ENCODE measurements at places on chromosomes 16 and 17.

- no peak for DNase-seq
These were observed 497.7 kb upstream of the CDH11 start for GRCh38 chr16:65619606-65620005.

DNA sequence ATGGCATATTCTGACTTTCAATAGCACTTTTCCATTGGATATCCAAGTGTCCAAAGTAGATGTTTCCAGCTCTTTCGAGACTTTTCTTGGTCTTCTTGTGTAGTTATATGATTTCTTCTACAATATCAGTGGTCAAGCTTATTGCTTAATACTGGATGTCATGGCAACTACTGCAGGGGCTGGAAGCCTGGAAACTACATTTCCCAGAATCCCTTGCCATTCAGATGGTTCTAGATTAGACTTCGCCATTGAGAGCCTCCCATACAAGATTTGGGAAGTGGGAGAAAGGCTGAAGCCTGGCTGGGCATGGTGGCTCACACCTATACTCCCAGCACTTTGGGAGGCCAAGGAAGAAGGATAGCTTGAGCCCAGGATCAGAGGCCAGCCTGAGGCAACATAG, 153.6 kb downstream of the C16orf95 start:
- DNase-seq = no peak

- DNase-seq = no peak
These were observed 13.2 kb downstream of the XYLT1 start for GRCh38 chr16:17457513-17457912.

GRCh38 chr16:3963203-3963602, 82.7 kb upstream of the CREBBP start:
- DNase-seq = no peak

- DNase-seq = no peak
These were observed 89.8 kb downstream of the CYB561 start for GRCh38 chr17:63356337-63356757.

DNA sequence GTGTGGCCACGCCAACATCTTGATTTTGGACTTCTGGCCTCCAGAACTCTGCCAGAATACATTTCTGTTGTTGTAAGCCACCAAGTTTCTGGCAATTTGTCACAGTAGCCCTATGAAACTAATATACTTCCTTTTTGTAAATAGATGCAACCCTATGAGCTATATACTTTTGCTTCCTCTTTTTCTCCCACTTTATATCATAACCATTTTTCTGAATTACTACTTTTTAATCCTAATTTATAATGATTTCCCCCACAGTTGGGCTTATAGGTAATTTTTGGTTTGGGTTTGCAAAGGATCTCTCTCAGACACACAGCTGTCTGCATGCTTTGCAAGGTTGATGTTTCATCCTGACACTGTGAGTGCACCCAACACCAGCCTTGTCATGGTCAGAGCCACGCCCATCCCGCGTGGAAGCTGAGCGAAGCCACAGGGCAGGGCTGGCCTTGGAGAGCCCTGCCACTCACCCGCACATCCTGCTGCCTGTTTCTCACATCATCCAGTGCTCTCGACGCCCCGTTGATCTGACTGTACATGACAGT, 5.8 kb downstream of the TRIM25 start:
- DNase-seq = peak; percentile 91

DNA sequence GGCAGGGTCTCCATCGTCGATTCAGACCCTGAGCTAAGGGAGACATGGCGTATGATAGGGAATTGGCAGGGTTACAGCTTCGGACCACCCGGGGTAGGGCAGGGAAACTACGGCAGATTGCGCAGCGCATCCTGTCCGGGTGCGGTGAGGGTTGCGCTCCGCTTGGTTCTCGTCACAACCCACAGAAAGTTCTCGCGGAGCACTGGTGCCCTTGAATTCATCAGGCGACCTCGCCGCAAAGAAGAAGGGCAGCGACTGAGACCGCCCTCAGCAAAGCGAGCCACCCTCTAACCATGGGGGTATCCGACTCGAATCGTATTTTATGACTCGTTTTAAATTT, 1.2 kb downstream of the HS3ST3B1 start:
- no peak for DNase-seq

DNA sequence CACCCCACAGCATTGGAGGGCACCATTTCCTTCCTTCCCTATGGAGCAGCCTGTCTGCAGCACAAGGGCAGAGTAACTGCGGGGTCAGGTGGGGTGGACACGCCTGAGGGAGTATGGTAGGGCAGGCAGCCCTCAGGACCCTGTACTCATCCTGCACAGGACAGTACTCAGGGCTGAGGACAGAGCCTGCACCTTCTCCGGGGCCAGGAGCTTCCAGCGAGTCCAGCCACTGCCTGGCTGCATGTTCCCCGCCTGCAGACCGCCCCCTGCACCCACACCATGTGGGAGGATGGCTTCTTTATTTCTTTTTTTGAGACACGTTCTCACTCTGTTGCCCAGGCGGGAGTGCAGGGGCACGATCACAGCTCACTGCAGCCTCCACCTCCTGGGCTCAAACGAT, 47.6 kb upstream of the CDC42EP4 start:
- DNase-seq = no peak

- DNase-seq = no peak
These were observed 4.3 kb upstream of the KRTAP3-1 start for GRCh38 chr17:41013181-41013580.

DNA sequence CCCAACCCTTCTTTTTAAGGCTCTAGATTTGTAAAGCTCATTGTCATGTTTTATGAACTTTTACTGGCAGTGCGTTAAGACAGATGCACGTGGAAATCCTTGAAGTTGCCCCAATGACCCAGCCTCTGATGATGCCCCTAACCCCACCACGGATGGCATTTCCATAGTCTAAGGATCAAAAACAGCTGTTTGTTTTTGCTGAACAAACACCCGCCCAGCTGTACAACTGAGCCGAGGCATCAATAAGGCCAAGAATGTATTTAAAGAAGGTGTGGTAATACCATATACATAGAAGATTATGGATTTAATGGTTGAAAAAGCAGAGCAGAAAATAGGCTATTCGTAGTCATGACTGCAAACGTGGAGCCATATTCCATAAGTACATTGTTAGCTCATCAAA, 83.7 kb downstream of the SALL1 start:
- DNase-seq = no peak

GRCh38 chr17:10053782-10054540, 144.4 kb downstream of the GAS7 start:
- DNase-seq = no peak

DNA sequence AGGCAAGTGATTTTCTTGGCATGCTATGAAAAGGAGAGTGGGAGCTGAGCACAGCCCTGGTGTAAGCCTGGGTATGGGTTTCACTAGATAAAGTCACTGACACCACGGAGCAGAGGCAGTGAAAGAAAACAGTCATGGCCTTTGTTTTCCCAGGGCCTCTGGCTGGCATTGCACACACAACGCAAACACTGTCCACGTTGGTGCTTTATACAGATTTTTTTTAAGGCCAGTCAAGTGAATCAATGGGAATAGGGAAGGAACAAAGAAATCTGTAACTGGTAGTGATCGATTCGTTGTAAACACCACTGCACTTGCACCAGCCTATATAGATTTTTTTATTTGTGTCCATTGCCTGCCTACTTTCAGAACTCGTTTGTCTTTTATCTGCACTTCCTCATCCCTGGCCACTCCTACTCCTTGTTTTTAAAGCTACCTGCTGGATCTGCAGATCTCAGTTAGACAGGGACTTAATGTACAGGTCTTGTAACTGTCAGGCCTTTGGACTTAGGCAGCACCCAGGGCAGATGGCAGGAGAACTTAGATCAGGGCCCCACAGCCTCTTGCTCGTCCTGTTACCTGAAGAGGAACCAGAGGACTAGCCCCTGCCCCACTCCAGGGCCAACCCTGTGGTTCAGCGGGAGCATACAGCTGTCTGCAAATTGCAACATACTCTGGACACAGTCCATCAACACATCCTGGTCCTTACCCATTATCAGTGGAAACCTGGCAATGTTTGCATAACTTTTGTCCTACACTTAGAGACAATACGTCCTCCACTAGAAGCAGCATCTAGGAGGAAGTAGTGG, 10.6 kb upstream of the TMIGD1 start:
- peak; percentile 100 for DNase-seq

- DNase-seq = no peak
These were observed 98.7 kb downstream of the ABCC12 start for GRCh38 chr16:48057048-48057447.

DNA sequence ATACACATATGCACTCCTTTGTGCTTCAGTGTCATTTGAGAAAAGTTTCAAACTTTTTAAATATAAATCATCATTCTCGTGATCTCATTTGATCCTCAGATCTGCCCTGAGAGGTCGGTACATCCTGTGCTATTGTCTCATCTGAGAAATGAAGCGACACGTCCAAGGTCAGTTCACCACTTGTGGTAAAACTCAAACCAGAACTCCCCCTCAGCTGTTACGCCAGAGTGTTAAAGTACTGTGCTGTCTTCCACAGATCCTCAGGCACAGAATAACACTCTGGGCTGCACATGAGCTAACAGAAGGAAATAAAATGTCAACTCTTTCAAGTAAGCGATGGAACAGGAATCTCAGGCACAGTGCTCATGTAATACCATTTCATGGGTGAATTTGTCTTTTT, 31.4 kb downstream of the ANKFN1 start:
- DNase-seq = no peak

- peak; percentile 77 for DNase-seq
These were observed at the start of gene TMEM106A for GRCh38 chr17:43211480-43212402. TSS of gene TMEM106A (plus strand) at chr17:43211875. CDS start at chr17:43213042, 1,167 bp downstream.

DNA sequence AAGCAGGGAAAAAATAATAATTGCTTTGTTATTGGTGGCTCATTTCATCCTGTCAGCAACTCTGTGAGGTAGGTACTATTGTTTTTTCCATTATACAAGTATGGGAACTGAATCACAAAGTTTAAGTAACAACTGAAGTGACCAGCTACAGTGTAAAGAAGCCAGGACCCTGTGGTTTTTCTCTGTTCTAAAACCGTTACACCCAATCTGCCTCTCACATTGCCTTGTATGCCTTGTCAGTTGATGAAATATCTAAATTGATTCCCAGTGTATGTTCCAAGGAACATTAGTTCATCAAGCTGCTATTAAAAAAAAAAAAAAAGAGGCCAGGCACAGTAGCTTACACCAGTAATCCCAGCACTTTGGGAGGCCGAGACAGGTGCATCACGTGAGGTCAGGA, 5.4 kb downstream of the PIGL start:
- DNase-seq = no peak

GRCh38 chr17:2237521-2237921, 66.1 kb downstream of the SMG6 start:
- no peak for DNase-seq

- no peak for DNase-seq
These were observed 154.2 kb upstream of the SHISA6 start for GRCh38 chr17:11086646-11087340.

GRCh38 chr17:50865060-50865867, 890 bp downstream of the TOB1 start:
- peak; percentile 50 for DNase-seq

GRCh38 chr17:31052187-31052889, 42.4 kb upstream of the NF1 start:
- peak; percentile 38 for DNase-seq

- no peak for DNase-seq
These were observed 276.4 kb downstream of the FOXL1 start for GRCh38 chr16:86854626-86855294.

Measured in AML-193 (cell line).